ENCODE measurements at places on chromosomes 6 and 20.

DNA sequence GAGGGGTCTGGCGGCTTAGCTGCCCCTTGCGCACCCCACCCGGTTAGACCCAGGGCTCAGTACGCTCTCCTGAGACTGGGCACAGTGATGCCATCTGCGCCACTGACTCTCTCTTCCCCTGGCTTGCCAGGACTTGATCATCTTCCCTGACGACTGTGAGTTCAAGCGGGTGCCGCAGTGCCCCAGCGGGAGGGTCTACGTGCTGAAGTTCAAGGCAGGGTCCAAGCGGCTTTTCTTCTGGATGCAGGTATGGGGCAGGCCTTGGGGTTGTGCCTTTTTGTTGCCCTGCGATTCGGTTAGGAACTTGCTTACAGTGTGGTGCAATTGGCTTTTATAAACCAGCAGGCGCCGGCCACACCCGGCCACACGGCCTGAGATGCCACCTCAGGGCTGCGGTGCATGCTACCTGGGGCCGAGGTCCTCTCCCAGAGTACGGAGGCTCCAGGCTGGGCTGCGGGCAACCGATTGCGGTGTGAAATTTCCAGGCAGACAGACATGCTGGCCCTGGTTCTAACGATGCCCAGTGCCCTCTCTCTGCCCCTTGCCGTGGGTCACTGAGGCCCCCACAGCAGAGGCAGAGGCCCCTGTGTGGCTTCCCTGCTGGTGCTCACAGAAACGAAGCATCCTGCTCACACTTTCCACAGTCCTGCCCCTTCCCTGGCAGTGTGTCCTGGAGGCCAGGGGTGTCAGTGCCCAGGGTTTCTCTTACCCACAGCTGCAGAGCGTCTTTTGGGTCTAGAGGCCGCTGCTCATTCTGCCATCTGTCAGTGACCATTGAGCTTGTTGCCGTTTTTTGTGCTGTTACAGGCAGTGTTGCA is 1.7 kb downstream of the ADRM1 start:
- no peak for DNase-seq

DNA sequence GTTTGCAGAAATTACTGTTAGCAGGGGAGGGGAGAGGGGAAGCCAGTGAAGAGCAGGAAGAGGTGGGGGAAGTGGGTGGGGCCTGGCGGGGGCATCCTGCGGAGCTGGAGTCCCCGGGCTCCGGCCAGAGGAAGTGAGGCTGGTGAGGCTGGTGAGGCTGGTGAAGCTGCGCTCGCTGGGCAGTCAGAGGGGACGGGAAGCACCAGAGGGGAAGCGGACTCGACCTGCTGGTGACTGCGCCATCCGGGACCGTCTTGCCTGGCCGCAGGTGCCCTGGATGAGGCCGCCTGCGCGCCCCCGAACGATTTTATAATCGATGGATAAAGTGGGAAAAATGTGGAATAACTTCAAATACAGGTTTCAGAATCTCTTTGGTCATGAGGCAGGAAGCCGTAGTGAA is 635.3 kb upstream of the MARCKS start:
- DNase-seq: no peak

- no peak for DNase-seq
These were observed 47.3 kb downstream of the IYD start for GRCh38 chr6:150416128-150416527.

GRCh38 chr6:87407561-87407900 is 241 bp upstream of the CFAP206 start:
- DNase-seq: no peak

DNA sequence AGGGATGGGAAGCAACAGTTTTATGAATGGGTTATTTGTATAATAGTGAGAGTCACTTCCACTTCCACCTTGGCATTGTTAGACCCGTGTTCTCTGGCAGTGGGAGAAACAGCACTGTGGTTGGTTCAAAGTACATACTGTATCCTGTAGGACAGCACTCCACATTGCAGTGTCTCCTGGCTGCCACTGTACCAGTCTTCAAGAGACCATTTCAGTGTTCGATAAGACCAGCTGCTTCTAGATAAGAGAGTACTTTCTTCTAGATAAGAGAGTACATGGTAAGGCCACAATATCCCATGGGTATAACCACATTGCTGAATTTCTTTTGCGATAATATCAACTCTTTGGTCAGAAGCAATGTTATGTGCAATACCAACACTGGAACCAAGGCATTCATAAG is 28.8 kb downstream of the FITM2 start:
- DNase-seq: no peak

DNA sequence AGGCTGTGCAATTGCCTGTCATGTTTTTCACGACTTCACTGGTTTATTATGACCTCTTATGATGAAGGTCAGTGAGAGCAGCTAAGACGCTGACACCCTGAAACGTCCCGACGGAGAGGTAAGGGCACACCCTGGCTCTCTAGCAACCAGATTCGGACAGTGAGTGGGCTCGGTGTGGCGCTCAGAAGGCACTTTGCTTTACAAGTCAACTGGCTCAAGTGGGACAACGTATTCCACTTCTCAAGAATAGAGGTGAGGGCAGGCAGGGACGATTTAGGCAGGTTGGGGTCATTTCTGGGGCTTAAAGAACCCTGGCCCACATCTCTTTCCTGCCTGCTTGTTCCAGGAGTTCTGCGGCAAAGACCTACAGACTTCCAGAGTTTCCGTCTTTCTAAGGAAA is 18.2 kb downstream of the RNASET2 start:
- DNase-seq: no peak

GRCh38 chr6:106519460-106520394 is 109.6 kb downstream of the RTN4IP1 start:
- DNase-seq: no peak

DNA sequence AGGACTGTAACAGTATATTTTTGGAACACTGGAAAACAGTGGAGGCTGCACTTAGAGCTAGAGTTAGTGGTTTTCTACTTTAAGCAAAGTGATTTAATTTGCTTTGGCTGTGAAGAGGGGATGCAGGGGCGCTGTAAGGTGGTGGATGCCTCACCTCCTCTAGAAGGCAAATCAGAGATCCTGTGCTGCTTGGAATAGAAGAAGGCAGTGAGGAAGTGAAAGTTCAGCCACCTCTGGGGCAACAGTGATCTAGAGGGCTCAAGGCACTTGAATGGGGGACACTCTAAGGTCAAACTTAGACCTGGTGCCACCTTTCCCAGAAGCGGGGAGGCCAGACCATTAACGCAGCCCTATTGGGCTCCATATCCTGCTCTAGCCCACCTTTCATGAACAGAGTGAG is 19.0 kb upstream of the SNRPB2 start:
- DNase-seq: no peak

- no peak for DNase-seq
These were observed 11.7 kb downstream of the ADNP start for GRCh38 chr20:50919567-50919966.
